ENCODE measurements at places on chromosomes 2 and 18.

DNA sequence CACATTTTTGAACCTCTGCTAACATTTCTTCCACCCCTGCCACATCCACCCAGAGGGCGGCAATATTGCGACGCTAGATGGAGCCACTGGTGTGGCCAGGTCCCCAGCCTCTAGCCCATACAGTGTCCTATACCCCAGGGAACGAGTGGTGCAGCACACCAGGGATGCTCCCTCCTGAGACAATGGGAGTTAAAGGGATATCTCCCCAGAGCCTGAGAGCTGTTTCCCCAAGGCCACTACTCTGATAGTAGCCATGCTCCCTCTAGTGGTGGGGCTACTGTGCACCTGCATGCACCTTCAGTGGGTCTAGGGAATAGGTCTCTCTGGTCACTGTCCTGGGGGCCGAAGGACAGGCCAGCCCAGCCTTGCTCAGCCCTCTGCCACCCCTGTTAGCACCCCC lies 336.4 kb upstream of the FSHR start:
- DNase-seq: no peak

- DNase-seq: no peak
Observed at GRCh38 chr2:206721256-206721920, 3.2 kb upstream of the DYTN start.

- DNase-seq: no peak
Observed at GRCh38 chr2:235366807-235367206, 127.0 kb upstream of the AGAP1 start.

DNA sequence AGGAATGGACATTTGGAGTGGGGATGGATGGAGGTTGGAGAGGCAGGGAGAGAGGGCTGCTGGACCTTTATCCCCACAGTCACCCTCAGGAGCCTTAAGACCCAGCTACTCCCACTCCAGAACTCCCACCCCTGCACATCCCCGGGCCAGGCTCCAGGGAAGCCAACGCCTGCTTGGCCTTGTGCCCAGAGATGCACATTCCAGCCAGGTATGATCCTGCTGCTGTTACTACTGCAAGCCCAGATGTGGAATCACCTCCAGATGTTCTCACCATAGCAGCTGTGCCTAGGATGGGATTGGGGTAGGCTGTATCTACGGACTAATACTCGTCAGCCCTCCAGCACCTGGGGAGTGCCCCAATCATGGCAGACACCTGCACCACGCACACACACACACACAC lies 71.7 kb downstream of the ZFP36L2 start:
- no peak for DNase-seq

DNA sequence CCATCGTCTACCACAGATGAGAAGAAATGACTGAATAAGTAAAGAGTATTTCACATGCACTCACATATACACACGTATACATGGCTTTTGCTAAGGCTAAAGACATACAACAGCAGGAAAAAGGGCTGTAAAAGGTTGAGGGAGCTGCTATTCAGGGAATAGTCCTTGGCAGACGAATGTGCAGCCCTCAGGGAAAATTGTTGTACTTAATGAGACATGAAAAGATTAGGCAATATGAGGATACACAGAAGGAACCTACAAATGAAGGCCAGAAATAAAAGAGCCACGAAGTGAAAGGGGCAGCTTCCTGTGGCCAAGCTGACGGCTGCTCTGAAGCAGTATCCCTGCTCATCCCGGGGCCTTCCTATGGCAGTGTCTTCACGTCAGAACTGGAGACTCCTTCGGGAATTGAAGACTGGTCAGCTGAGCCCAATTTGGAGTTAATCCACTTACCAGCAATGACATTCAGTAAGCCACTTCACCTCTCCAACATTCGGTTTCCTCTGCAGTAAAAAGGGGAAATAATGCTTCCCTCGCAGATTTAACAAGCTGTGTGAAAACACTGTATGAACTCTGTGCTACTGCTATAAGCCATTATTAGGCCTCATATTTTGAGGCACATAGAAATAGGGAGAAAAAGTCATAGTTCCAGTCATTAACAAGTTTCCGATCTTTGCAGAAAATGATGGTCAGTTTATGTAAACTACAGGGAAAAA lies 221.8 kb downstream of the STK39 start:
- DNase-seq: no peak
